AG09319 (cell line): ENCODE measurements at places on chromosomes 6 and 20.
A peak's percentile ranks its signal among the peaks of the same experiment; 100 is the strongest.

DNA sequence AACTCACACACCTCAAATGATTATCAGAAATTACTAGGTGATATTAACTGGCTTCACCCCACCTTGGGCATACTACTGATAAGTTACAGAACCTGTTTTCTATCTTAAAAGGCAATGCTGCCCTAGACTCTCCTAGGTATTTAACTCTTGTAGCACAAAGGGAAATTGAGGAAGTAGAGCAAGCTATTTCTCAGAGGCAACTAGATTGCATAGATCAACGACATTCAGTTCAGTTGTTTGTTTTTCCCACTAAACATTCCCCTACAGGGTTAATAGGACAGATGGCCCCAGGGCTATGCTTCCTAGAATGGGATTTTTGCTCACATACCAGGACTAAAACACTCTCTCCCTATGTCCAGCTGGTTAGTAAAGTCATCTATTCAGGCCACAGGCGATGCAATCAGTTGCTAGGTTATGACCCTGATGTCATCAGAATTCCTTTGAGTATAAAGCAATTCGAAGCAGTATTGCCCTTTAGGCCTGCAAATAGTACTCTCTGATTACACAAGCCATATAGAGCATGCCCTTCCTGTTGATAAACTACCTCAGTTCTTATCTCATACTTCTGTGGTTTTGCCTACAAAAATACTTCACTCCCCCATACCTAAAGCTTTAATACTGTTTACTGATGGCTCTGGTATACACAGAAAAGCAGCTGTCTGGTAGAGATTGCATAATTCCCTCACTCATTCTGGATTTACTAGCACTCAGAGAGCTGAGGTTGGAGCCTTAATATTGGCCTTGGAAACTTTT is 67.4 kb upstream of the ASCC3 start:
- no peak for DNase-seq

DNA sequence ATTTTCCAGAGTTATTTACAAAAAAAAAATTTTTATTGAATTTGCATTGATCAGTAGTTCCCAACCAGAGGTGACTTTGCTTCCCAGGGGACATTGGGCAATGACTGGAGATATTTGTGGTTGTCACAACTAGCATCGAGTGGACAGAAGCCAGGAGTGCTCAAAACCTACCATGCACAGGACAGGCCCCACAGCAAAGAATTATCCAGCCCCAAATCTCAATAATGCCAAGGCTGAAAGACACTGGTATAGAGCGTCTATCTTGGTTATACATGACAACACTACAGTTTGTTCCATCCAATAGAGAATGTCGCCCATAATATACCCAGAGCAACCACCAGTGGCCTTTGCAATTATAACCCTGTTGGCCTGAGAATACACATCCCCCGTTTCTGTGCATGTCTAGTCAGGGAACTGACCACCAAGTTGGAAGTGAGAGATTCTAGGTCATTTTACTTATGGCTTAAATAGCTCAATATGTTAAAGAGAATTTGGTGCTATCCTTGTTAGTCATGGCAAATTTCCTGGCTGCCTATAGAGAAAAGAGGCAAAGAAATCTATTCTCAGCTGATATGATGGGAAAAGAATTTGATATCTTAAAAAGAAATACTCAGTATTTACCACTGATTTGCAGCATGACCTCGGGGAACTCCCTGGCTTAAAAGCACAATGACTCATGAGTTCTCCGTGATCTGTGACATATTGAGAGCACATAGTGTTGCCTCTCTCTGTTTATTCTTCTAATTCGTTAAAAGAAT is 76.0 kb upstream of the ADTRP start:
- DNase-seq: peak; percentile 49

DNA sequence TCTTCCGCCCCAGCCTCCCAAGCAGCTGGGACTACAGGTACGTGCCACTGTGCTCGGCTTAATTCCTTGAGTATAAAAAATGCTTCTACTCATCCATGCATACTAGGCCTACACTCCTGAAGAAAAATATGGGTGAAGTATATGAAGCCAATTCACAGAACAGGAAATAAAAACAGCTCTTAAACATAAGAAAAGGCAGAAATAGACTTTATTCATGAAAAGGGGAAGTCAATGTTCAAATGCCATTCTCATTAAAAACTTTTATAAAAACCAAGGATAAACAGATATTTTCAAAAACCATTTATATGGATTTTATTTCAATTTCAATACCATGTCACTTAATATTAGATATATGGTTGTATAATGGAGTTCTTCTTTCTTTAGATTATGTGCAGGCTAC is 18.3 kb downstream of the SERPINB9 start:
- no peak for DNase-seq

DNA sequence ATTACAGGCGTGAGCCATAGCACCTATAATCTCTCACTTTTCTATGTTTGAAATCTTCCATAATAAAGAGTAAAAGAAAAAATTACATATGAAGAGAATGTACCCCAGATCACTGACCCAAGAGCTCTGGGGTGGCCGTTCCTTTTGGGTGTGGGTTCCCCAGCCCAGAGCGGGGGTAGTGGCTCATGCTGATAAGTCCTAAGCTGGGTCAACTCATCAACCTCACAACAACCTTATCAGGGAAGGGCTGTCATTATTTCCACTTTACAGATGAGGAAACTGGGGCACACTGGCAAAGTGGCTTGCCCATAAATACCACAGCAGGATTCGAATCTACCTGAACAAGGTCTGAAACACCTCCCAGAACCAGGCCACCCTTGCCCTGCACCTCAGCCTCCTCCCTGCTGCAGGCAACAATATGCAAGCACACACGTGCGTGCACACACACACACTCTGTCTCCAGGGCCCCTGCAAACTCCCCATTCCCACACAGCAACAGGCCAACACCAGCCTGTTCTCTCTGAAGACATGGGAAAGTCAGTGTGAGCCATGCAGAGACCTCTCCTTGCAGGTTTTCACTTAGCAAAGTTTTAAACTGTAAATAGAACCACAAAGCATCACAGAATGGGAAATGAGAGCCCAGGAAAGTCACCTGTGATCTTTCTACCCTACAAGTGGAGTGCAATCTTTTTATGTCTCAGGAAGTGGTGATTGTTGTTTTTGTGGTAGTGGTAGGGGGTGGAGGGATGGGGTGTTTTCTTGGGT is 27.7 kb downstream of the BFSP1 start:
- DNase-seq: no peak

- DNase-seq: no peak
Measured at GRCh38 chr6:164185471-164185871, 771.0 kb downstream of the QKI start.

- DNase-seq: peak; percentile 50
Measured at GRCh38 chr20:50366270-50367103, 143.7 kb upstream of the PTPN1 start.
